ENCODE measurements at places on chromosomes 5 and 9. TPM values are rescaled to one million over a fixed set of nuclear protein-coding genes. Genes with fewer than 3 reads are reported as not detected.

The SPATA31A3 gene
- not detected for total RNA-seq

GRCh38 chr5:122195802-122196394, 66.6 kb downstream of the ZNF474 start:
- no peak overlapping the region for H3K4me3 ChIP-seq
- H3K36me3 ChIP-seq: no peaks in the 10 kb centered on the region
- DNase-seq: no peak
- peaks cover 52% of the 10 kb centered on the region for H3K27me3 ChIP-seq

DNA sequence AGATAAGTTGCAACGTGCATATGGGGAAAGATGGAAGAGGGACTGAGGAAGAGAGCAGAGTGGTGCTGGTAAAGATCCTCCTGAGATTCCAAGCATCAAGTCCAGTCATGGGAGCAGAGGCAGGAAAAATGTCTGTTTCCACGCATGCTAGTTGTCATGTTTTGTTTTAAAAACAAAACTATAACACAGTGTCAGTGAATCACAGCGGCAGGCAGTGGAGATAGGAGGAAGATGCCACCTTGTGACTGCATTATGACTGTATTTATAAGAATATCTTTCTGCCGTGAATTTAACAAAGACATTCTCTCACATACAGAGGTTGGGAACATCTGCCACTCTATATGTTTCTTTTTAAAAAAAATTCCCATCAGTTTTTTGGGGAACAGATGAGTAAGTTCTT, 3.7 kb upstream of the SVEP1 start:
- no peaks in the 10 kb centered on the region for H3K4me1 ChIP-seq
- peaks cover 7% of the 10 kb centered on the region for H3K36me3 ChIP-seq
- no peak overlapping the region for H3K27ac ChIP-seq
- DNase-seq: no peak
- H3K27me3 ChIP-seq: peaks cover 19% of the 10 kb centered on the region

The STING1 gene
- total RNA-seq: 68.1 TPM

The RBM22 gene
- total RNA-seq: 103 TPM

The KCNV2 gene
- not detected for total RNA-seq

DNA sequence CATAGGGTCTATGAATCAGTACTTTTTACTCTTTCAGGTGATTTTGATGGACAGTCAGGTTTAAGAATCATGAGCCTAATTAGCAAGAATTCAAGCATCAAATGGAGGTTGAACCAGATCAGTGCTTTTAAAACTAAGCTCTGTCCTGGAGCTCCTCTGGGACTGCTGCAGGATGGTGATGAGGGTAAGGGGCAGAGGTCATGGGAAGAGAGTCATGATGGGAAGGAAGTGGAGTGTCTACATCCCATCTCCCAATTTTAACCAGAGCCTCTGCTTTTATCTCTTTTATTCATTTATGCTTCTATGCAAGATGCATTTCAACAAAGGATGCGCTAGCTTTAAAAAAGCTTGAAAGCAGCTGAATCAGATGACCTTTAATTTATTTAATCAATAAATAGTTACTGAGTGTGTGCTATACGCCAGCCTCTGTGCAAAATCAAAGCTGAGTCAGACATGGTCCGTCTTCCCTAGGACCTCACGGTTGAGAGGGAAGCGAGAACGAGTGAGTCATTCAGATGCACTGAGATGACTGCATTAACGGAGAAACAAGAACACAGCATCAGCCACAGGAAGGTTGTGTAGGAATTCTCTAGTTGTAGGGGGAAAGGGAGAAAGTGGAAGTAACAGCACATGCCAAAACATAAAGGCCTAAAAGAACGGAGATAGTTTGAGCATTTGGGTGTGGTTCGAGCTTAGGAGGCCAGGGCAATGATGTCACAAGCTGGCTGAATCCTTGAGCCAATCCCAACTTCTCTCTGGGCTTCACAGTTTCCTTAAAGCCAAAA, 441.6 kb upstream of the BRINP1 start:
- DNase-seq: no peak
- no peaks in the 10 kb centered on the region for H3K4me1 ChIP-seq
- no peak overlapping the region for H3K4me3 ChIP-seq
- H3K36me3 ChIP-seq: no peaks in the 10 kb centered on the region
- H3K27ac ChIP-seq: no peak overlapping the region

GRCh38 chr5:178202541-178202940, 1.8 kb upstream of the HNRNPAB start:
- DNase-seq: no peak
- peak overlapping the region; percentile 77 for H3K4me3 ChIP-seq
- no peak overlapping the region for H3K27ac ChIP-seq
- peaks cover 4% of the 10 kb centered on the region for H3K36me3 ChIP-seq
- H3K27me3 ChIP-seq: no peaks in the 10 kb centered on the region

The RNF180 gene
- not detected for total RNA-seq

The PCDHGA2 gene
- total RNA-seq: 0.16 TPM

The SLC9A3 gene
- 2.4 TPM for total RNA-seq

The CNTNAP3 gene
- total RNA-seq: not detected
